ENCODE measurements at places on chromosomes 4 and X.

- DNase-seq = no peak
Measured at GRCh38 chrX:1589356-1590130, 1.9 kb upstream of the AKAP17A start.

GRCh38 chr4:7845493-7846128, 94.0 kb downstream of the AFAP1 start:
- DNase-seq = no peak

DNA sequence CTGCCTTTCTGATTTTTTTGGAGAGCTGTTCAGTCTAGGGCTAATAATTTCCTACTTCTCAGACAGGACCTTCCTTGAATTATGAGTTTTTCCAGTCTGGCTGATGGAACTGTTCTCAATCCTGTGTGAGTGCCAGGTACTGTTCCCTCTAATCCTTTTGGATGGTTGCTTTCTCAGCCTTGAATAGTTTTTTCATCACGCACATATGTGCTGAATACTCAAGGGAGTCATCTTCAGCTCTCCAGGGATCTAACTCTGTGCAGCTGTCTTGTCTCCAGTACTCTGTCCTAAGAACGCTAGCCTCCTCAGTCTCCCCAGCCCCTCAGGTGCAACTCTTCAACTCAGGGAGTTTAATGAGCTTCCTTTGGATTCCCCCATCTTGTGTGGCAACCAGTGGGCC, 93.2 kb downstream of the GASK1B start:
- no peak for DNase-seq

- no peak for DNase-seq
Measured at GRCh38 chrX:13099121-13099520, 54.7 kb upstream of the FAM9C start.

DNA sequence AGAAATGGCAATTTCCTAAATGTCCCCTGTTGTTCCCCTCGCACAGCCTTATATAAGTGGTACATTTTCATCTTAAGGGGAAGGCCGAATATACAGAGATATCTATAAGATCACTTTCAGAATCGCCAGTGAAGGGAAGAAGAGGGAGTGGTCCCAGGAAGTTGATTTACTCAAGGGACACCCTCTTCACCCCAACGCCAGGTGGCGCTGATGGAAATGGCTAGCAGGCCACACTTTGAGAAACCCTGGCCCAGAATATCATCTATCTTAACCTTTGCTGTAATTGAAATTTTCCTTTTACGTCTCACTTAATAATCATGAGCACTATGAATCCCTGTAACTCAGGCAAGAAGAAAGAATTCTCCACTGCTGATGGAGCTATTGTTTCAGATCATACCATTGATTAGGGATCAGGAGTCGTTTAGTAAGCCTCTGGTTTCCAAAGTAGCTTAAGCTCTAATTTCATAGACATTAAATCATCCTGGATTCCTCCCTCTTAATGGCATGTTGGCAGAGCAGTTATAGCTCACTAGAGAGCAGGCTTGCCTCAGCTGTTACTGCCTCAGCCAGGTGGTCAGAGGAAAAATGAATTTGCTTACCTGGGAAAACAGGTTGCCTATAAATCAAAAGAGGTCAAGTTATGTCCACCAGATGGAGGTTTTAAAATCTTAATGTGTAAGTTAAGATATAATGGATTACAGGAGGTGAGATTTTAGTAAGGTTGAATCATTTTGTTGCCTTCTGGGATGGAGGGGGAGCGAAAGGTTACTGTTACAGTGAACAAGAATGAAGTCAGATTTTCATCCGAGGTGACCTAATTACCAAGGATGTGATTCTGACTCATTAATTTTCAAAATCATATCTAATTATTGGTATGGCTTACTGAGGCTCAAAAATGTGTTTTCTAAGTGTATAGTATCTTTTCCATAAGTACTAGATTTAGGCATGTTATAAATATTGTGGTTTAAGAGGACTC, 941.2 kb upstream of the TENM3 start:
- no peak for DNase-seq

GRCh38 chr4:171221181-171221580, 592.0 kb upstream of the GALNTL6 start:
- no peak for DNase-seq

- no peak for DNase-seq
Measured at GRCh38 chrX:71212536-71212935, 10.5 kb upstream of the GJB1 start.

DNA sequence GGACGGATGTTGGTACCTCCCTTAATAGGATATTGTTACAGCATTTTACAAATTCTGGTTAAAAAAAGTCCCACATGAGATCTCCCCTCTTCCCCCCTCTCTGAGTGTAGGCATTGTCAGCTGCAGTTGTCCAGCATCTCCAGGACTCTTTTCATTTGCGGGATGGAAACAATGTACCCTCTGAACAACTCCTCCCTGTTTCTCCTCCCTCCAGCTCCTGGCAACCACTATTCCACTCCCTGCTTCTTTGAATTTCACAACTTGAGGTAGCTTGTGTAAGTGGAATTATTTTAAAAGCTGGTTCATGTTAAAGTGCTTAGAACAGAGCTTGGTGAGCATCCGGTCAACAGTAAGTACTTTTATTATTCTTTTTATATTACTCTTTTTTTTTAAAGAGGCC, 69.8 kb downstream of the TBL1X start:
- no peak for DNase-seq

Data from stimulated activated CD8-positive, alpha-beta memory T cell treated with anti-CD3 and anti-CD28 coated beads, Interleukin-2, amount 100 ng/mL, for 48 hours (primary cell).